ENCODE measurements at places on chromosomes 5 and 9.

DNA sequence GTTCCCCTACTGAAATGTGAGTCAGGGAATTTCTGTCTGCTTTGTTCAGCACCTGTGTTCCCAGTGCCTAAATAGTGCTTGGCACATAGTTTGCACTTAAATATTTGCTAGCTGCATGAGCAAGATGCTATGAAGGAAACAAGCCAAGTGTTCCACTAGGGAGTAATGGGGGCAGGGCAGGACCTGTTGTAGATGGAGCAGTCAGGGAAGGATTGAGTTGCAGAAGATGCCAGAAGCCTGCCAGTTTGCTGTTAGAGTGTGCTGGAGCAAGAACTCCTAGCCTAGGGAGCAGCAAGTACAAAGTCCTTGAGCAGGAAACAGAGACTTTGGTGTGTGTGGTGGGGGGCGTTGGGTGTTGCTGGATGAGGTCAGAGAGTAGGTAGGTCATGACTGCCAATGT is 87.5 kb downstream of the DAB2IP start:
- no peak for DNase-seq

DNA sequence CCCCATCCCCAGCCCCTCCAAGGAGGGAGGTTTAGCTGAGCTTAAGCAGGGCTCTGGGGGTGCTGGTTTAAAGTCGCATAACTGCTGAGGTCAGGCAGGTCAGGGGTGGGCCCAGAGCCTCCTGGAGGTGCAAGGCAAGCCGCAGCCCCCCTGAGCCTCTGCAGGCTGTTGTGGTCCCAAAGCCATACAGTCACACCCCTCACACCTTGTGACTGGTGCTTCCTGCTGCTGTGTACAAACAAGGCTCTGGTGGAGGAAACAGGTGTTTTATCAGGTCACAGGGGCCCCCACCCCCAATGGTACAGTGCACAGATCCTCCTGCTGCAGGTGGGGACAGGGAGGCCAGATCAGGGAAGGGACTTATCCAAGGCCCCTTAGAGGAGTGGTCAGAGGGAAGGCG is 8.0 kb downstream of the TCF7 start:
- DNase-seq: no peak

- DNase-seq: peak; percentile 96
Observed at GRCh38 chr5:133240425-133241091, 188.7 kb downstream of the HSPA4 start.

GRCh38 chr5:57036761-57037160 is 84.8 kb upstream of the MIER3 start:
- no peak for DNase-seq

DNA sequence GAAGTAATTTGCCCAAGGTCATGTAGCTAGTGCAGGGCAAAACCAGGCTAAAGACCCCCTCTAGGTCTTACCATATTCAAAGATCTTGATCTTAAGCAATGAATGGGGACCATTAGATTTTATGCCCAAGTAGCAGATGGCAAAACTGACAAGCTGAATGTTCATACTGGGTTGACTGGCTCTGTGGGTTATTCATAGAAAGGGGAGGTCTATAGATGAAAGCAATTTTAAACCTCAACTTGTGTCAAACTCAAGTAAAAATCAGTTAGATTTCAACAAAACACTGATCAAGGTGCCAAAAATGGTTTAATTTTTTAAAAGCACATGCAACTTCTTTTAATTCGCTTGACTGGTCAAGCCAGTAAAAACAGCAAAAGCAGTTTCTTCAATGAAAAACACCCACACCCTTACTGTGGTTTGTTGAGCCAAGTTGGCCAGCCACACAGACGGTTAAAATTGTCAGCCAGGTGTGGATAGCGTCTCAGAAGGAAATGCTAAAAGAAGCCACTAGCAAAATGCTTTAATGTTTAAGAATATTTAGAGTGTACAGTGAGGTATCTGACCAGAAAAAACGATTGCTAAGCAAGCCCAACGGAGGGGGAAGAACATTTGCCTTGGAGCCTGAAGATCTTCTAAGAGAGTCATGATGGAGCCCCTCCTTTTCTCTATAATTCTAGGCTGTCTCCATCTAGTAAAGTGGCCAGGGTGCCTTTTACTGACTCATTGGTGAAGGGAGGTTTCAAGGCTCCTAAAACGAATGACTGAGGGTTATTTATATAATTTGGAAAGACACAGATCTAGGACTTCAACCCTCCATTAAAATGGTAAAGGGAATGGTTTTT is 539.6 kb upstream of the CLINT1 start:
- DNase-seq: no peak

- DNase-seq: no peak
Observed at GRCh38 chr9:132040808-132041207, 38.9 kb downstream of the MED27 start.

DNA sequence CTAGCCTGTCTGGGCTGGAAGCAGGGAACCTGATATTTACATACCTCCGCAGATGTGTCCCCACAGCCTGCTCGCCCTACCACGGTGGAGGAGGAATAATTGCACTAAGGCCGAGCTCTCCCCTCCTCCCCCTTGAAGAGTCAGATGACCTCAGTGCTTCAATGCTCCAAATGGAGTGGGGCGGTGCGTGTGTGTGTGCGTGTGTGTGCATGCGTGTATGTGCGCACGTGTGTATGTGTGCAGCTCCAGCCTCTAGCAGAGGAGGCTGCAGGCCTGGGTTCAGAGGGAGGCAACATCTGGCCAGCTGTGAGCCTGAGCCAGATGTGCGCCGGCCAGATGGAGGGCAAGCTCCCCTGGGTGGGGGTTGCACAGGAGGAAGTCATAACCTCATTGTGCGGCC is 90.5 kb downstream of the NRG2 start:
- DNase-seq: no peak

- peak; percentile 10 for DNase-seq
Observed at GRCh38 chr9:9790216-9790872, 822.5 kb downstream of the PTPRD start.

DNA sequence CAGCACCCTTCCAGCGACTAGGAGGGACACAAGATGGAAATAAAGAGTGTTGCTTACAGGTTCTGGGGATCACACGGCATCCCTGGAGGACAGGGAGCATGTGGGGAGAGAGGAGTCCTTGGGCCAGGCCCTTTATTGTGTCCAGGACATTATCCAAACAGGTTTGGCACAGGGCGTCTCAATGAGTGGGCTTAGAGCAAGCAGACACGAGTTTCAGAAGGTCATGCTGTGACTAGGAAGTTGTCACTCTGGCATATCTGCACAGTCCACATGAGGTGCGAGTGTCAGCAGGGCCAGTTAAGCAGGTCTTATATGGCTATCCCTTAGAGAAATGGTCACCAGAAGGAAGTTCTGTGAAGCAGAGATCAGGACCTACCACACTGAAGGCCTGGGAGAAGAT is 174.5 kb upstream of the OTULINL start:
- no peak for DNase-seq

DNA sequence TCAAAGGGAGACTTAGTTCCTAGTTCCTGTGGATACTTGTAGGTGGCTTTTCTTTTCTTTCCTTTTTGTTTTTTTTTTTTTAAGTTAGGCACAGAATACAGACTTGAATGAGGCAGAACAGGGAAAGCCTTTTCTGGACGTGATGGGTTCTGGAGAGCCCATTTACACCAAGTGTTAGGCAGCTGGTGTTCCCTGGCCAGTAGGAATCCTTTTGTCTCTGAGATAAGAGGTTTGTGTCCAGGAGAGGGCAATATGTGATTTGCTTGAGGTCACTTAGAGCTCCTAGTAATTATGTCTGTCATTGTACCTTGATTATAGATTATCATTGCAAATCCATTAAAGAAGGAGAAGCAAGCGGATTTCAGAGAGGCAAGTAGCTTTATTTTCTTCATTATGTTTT is 9.1 kb downstream of the MEGF10 start:
- DNase-seq: no peak

DNA sequence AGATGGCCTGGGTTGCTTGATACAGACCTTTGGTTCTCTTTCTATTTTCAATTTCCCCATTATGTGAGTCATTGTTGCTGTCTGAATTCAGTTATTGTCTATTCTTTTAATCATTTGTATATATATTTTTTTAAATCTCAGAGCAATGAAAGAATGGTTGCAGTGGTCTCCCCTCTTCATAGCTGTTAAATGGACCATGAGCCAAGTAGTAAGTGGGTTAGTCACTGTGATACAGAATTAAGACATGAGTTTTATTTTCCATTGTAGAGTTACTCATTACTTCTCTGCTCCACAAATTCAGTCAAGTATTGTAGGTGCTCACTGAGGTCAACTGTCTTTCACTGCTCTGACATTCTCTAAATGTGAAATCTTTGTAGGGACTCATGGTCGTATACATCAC is 174.6 kb upstream of the GRAMD2B start:
- DNase-seq: no peak

DNA sequence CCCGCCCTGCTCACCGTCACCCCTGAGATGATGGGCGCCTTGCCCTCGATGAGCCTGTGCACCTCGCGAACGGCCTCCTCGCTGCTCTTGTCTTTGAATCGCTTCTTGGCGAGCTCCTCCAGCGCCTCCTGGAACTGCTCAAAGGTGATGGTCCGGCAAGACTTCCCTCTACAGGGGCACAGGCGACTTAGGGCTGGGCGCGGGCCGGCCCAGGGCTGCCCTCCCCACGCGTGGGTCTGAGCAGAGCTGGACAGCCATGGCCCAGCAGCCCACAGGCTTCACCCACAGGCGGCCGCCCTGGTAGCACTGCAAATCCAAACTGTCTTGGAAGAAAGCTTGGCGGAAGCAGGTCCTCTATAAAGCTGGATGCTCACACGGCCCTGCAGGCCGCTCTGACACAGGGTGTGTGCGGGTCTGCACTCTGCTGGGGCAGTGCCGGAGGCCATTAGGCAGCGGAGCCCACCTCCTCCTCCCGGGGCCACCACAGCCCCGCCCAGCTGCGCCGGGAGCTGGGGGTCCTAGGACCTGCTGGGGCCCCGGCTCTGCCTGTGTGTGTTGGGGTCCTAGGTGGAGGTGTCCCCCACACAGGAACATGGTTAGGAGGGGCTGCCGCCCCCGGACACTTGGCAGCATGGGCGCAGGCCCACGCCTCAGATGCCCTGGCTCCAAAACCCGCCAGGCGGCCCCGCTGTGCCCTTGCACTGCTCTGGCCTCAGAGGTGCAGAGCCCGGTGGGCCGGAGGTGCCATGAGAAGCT is 27.0 kb downstream of the TPPP start:
- DNase-seq: no peak

DNA sequence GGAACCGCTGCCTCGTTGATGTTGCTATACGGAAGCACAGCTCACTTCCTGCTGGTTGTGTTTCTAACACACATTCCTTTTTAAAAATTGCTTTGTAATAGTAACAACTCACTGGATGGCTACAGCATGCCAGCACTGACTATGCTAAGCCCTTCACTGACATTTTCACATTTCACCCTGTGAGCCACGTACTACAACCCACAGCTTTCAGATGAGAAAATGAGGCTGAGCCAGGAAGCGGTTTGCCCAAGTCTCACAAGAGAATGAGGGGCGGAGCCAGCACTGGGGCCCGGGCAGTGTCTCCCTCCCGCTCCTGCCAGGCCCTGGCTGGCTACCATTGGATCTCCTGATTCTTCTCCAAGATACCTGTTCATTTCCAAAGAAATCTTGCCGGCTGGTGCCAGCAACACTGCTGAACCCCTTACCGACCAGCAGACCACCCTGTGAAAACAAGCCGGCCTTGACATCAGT is 38.3 kb downstream of the FAM78A start:
- DNase-seq: peak; percentile 54

GRCh38 chr5:43268188-43268820 is 44.9 kb downstream of the HMGCS1 start:
- DNase-seq: no peak

GRCh38 chr5:155906046-155906445 is 420.9 kb upstream of the SGCD start:
- no peak for DNase-seq

DNA sequence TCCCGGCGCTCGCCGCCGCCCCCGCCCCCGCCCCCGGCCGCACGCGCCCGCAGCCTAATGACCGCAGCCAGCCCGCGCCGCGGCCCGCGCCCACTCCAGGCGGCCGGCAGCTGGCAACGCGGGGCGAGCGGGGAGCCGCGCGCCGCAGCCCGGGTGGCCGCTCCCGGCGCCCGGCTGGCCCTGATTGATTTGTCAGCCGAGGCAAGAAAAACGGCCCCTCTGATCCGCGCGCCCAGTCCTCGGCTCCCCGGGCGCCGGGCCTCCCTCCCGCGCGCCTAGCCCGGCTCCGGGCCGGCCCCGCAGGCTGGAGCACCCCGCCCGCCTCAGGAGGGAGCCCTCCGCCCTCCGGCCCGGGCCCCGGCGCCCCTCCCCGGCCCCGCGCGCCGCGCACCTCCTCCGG is 11.9 kb upstream of the LHX2 start:
- no peak for DNase-seq

DNA sequence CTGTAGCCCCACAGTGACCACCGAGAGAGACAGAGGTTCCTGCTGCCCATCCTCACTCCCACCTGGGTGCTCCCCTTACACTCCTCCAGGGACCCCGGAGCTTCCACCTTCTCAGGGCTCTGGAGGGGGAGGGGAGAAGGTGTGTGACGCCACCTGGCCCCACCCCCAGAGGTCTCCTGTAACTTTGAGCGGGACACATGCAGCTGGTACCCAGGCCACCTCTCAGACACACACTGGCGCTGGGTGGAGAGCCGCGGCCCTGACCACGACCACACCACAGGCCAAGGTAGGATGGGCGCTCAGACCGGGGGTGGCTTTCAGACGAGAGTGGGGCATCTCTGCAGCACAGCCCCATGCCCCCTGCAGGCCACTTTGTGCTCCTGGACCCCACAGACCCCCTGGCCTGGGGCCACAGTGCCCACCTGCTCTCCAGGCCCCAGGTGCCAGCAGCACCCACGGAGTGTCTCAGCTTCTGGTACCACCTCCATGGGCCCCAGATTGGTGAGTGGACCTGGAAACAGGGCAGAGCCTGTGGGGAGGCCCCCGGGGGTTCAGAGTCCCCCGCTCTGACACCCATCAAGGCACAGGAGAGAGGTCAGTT is 4.5 kb downstream of the MAMDC4 start:
- DNase-seq: no peak

- no peak for DNase-seq
Observed at GRCh38 chr5:138745268-138745667, 8.0 kb upstream of the CTNNA1 start.

DNA sequence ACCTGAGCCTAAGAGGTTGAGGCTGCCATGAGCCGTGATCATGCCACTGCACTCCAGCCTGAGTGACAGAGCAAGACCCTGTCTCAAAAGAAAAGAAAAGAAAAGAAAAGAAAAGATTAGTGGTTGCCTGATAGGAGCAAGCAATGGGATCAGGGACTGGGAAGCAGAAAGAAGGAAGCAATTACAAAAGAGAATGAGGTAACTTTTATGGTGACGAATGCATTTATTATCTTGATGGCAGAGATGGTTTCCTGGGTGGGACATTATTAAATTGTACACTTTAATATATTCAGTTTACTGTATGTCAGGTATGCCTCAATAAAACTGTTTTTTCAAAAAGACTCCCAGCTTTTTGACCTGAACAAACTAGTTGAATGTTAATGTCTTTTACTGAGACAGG is 7.5 kb upstream of the PFDN1 start:
- DNase-seq: no peak

GRCh38 chr9:134239130-134239903 is 75.0 kb upstream of the RNU6ATAC start:
- no peak for DNase-seq

GRCh38 chr9:110977259-110977709 is 61.0 kb downstream of the LPAR1 start:
- DNase-seq: no peak
